ENCODE measurements at places on chromosomes 2 and 18. TPM values are rescaled to one million over a fixed set of nuclear protein-coding genes. Genes with fewer than 3 reads are reported as not detected.

Gene RTN4
- polyA plus RNA-seq: 565 TPM

Gene BOLL
- 0.08 TPM for polyA plus RNA-seq

Gene CLEC4F
- not detected for polyA plus RNA-seq

DNA sequence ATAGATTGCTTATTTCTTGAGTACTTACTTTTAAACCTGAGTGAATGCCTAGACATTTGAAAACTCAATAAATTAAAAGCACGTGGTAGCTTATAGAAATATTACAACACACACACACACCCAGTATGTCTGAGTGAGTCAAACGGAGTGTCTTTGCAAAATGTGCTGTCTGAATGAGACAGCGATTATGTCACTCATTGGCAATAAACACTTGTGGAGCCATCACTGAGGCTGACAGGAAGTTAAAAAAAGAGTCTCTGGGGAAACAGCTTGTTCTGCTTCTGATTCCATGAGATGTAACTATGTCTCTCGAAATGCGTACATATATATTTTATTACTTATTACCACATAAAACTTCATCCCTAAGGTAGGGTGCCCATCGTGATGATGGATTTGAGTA lies 22.3 kb upstream of the VPS4B start:
- no peak for DNase-seq

DNA sequence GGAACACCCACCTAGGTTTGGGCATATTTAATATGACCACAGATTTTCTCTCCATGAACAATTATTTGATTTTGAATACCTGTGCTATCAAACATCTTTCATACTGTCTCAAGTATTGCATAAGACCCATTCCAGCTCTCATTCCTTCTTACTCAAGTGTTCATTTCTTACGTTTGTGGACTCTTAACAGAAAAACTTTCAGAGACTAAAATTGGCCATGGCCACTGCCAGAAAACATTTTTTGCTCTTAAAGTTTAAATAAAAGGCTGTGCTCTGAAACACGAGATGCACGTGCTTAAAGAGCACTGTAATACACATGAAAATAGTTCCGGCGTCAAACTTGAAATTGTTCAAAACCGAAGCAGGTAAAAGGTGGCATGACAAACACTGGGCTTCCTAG lies 89.3 kb downstream of the LIMS1 start:
- DNase-seq: no peak

- DNase-seq: no peak
These were observed 43.4 kb downstream of the PLEKHA3 start for GRCh38 chr2:178523596-178524134.

GRCh38 chr2:197107291-197108269 lies 181.1 kb upstream of the PGAP1 start:
- no peak for DNase-seq

- DNase-seq: no peak
These were observed 100.3 kb upstream of the OTOS start for GRCh38 chr2:240240781-240241180.

DNA sequence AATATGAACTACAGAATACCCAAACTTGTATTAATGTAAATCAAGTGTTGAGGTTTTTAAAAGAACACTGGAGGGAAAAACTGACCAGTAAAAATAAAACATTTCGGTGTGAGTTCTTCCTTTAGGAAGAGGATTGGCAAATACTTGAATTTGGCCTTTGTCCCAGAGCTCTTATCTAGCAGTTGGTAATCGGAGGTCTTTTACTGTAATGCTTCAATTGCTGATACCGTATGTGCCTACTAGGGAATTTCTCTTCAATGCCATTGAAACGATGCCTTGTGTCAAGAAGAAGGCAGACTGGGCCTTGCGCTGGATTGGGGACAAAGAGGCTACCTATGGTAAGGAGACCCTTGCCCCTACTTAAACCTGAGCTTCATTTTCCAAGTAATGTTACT lies 4.1 kb downstream of the RRM2 start:
- DNase-seq: no peak

GRCh38 chr2:204268971-204269370 lies 276.3 kb upstream of the PARD3B start:
- DNase-seq: no peak

DNA sequence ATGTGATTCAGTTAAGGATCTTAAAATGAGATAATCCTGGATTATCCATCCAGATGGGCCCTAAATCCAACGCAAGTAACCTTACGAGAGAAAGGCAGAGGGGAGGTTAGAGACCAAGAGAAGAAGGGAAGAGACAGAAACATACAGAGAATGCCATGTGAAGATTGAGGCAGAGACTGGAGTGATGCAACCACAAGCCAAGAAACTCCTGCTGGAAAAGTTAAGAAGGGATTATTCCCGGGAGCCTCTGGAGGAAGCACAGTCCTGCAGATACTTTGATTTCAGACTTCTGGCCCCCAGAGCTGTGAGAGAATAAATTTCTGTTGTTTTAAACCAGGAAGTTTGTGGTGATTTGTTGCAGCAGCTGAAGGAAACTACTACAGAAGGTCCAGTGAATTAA lies 992.7 kb downstream of the BCL11A start:
- no peak for DNase-seq
